Hematopoietic multipotent progenitor cell treated with erythropoietin and hydrocortisone succinate and interleukin-3 and kit ligand, for 8 days (in vitro differentiated cells): ENCODE measurements at places on chromosomes 11 and 22.

GRCh38 chr11:73260127-73260457 is 12.0 kb upstream of the P2RY6 start:
- DNase-seq, result no peak

DNA sequence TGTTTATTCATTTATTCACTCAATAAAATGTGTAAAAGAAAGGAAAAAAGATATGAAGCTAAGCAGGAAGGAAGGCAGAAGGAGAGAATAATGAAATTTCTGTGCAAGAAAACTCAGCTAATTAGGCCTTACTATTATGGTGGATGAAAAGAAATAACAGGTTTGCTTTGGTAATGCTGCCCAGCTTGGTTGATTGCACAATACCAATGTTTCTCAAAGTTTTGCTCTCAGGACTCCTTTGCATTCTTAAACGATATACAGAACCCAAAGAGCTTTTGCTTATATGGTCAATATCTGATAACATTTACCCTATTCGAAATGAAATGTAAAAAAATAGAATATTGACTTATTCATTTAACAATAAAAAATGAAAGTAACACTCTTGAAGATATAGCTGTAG is 7.3 kb upstream of the CTSC start:
- DNase-seq, result no peak

DNA sequence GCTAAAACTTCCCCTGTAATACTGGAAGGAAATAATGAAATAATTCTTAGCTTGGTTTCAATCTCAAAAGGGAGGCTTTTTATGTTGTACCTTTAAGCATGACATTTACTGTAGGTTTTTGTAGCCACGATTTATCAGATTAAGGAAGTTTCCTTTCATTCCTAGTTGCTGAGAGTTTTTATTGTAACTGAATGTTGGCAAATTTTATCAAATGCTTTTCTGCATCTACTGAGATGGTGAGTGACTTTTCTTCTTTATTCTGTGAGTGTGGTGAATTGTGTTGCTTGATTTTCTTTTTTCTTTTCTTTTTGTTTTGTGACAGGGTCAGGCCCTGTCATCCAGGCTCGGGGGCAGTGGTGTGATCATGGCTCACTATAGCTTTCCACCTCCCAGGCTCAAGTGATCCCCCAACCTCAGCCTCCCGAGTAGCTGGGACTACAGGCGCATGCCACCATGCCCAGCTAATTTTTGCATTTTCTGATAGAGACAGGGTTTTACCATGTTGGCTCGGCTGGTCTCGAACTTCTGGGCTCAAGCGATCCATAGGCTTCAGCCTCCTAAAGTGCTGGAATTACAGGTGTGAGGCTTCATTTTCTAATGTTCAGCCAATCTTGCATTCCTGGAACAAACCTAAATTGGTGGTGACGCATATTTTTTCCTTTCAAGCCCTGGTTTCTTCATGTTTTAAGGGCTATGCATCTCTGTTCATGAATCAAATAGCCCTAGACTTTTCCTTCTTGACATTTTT is 26.2 kb downstream of the SUSD2 start:
- no peak for DNase-seq

DNA sequence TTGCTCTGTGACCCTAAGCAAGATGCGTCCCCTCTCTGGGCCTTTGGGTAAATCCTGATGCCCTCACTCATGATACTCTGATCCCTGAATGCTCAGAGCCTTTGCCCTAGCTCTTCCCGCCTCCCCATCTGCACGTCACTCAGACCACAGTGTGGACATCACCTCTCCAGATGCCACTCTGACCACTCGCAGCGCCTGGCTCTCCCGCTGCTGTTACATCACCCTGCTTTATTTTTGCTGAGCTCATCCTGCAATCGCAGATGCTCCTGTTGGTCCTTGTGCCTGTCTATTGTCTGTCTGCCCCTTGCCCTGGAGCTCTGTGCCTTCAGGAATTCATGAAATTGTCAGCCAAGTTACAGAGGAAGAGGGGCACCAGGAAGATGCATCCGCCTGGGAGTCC is 5.5 kb downstream of the OSM start:
- DNase-seq, result no peak

GRCh38 chr11:27487706-27488105 is 15.1 kb upstream of the LGR4 start:
- no peak for DNase-seq

GRCh38 chr11:78688460-78688859 is 113.8 kb upstream of the NARS2 start:
- no peak for DNase-seq

DNA sequence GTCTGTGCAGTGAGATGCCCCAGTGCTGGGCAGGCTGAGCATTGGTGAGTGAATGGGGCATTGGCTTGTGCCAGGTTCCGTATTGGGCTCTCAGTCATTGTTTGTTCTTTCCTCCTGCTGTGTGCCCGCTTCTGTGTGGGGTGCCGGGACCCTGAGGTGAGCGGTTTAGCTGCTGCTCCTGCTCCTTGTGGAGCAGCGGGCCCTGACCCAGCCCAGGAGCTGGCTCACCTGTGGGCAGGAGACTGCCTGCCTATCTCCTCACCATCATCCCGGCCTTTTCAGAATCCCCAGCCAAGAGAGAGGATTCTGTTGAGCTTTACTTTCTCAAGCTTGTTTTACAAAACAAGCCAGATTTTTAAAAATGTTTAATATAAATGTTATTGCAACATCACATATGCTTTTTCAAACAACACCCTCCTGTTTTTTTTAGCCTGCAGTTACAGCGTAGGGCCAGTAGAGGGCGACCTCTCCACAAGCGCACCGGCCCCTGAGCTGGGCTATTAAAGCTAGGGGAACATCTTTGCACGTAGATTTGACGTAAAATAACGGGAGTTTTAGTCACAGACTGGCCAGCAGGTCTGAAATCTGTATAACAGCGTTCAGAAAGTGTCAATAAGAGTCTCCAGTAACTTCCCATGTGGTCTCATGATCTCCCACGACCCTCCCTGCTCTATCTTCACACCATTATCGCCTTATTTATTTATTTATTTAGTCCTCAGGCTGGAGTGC is 25.1 kb upstream of the RELT start:
- DNase-seq, result peak; percentile 68

DNA sequence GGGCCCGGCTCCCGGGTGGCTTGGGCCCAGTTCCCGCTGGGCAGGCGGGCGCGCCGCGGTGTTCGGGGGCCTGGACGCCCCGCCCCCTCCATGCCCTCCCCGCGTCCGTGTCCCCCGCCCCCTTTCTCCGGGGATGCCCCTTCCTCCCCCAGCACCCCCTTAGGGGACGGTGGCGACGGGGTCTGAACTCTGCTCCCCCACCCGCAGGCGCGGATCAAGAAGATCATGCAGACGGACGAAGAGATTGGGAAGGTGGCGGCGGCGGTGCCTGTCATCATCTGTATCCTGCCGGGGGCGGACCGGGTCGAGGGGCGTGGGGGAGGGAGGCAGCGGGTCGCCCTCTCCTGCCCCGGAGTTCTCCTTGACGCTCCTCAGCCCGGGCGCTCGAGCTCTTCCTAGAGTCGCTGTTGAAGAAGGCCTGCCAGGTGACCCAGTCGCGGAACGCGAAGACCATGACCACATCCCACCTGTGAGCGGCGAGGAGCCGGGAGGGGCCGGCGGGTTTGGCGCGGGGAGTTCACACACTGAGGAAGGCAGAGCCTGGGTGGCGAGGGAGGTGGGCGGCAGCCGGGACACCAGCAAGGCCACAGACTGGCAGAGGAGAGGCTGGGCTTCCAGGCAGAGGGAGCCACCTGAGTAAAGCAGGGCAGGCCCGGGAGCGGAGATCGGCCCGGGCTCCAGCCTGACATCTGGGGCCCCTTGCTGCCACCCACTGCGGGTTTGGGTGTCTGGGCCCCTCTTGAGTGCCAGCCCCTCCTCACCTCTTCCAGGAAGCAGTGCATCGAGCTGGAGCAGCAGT is 546 bp downstream of the DRAP1 start:
- peak; percentile 29 for DNase-seq

DNA sequence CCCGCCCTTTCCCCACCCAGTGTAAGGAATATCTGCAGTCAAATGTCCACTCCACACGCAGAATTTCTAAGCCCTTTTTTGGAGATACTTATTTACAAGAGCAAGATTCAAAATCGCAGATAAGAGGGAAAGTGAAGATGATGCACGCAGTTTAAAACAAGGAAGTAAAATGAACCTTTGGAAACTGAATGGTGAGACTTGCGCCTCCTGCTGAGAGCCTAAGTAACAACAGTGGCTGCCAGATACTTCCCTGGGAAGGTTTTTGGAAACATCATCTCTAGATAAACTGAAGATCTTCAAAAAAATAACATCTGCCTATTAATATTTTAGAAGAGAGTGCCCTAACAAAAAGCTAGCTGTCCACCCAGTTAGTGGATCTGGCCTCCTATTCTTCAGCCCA is 963.1 kb upstream of the FAT3 start:
- DNase-seq, result no peak

- no peak for DNase-seq
These were observed 9.0 kb upstream of the KCNQ1OT1 start for GRCh38 chr11:2708757-2709281.

DNA sequence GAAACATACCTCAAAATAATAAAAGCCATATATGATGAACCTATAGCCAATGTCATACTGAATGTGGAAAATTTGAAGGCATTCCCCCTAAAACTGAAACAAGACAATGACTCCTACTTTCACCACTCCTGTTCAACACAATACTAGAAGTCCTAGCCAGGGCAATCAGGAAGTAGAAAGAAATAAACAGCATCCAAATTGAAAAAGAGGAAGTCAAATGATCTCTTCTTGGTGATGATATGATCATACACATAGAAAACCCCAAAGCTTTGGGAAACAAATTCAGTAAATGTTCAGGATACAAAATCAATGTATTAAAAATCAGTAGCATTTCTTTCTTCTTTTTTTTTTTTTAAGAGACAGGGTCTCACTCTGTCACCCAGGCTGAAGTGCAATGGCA is 109.9 kb downstream of the DLG2 start:
- no peak for DNase-seq

DNA sequence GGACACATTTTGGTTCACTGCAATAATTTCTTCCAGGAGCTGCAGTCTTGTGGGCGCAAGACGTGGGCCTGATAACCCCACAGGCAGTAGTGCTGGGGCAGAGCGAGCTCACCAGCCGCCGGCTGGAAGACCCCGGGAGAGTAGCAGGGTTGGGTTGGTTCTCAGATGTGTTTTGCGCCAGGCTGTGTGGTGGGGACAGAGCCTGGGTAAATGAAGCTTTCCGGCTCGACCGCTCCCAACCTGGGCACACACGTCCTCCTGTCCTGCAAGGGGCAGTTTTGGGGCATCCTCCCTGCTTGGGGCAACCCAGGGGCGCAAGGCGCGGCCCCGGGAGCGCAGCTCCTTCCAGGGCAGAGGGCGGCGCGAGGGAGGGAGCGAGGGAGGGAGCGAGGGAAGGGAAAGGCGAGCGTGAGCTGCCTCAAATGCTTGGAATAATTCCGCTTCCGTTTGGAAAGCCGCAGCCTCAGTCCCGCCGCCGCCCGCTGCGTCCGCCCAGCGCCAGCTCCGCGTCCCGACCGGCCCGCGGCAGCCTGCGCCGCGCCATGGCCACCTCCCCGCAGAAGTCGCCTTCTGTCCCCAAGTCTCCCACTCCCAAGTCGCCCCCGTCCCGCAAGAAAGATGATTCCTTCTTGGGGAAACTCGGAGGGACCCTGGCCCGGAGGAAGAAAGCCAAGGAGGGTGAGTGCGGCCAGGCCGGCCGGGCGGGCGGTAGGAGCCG is at the start of gene PARVA:
PARVA (plus strand) TSS at position 466 of the 718 bp plus-strand sequence; CDS start at position 543, 77 bp downstream.
- DNase-seq, result no peak

- no peak for DNase-seq
These were observed 734.2 kb upstream of the ANO3 start for GRCh38 chr11:25597696-25598095.

- DNase-seq, result no peak
These were observed 17.0 kb upstream of the KCNJ11 start for GRCh38 chr11:17405232-17406005.

GRCh38 chr22:22818861-22819855 is 68.5 kb upstream of the IGLL5 start:
- no peak for DNase-seq

DNA sequence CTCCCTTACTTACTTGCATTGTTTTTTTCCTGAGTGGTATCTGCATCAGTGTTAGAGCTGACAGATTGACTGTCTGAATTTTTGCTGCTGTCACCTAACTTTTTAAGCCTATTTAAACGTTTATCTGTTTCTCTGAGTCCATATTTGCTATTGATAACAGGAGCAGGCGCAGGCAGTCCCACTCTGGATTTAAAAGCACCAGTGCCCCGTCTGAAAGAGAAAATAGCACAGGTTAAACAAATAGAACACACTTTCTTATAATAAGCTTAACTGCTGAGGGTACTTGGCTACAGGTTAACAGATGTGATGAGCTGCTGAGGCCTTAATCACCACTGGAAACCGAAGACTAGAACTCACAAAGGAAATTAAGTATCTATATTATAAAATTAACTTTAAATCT is 45.8 kb upstream of the CHKA start:
- no peak for DNase-seq

GRCh38 chr11:119520400-119520799 is 97.4 kb upstream of the THY1 start:
- DNase-seq, result no peak

- no peak for DNase-seq
These were observed 10.5 kb upstream of the MMP3 start for GRCh38 chr11:102853956-102854355.

DNA sequence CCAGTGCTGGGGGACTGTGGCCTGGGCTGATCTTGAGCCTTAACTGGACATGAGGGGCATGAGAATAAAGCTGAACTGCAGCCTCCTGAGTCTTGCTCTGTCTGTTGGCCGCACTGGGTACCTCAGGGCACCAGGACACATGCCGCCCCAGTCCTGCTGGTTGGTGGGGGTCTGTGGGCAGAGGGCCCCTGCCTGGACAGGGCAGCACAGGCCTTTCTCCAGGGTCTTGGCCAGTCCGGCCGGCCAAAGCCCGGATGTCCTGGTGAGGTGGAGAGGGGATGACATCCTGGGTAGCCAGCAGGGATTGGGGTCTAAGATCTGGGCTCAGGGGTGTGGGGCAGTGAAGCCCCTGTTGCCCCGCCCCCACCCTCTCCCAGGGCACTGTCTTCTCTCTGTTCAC is 1.5 kb upstream of the RPS6KA4 start:
- no peak for DNase-seq

GRCh38 chr22:38755155-38755910 is 465 bp downstream of the SUN2 start:
- peak; percentile 58 for DNase-seq

GRCh38 chr11:16326679-16327297 is 29.6 kb downstream of the SOX6 start:
- no peak for DNase-seq
